Stimulated activated CD4-positive, alpha-beta T cell treated with anti-CD3 and anti-CD28 coated beads, Interleukin-12 subunit alpha, Interleukin-12 subunit beta, amount 100 ng/mL, for 4 hours (primary cell): ENCODE measurements at places on chromosomes 7 and 10.

DNA sequence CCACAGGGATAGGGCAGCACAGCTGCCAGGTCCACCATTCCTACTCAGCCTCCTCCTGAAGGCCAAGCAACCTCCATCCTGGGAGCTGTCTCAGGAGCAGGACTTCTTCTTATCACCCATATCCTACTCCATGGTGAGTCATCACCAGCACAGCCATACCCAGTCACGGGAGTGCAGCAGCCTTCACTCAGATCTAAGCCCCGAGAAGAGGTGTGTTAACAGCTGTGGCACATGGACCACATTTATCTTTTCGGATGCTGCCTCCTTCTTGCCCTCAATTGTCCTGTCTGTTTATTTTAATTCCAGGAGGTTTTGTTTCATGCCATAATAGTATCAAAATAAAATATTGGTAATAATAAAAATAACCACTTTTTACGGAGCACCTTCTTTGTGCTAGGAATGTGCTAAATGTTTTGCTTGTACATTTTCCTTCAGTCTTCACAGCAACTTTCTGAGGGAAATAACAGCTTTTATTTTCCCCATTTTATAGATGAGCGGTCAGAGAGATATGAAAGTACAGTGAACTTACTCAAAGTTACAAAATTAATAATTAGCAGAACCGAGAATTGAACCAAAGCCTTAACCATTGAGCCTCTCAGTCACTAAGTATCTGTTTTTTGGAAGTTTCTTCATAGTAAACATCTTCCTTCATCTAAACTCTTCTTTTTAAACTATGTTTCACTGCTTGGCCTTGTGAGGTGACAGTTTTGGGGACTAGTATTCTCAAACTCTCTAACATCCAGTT, 2.5 kb upstream of the KEL start:
- DNase-seq = no peak

GRCh38 chr10:35335133-35336083, 901 bp upstream of the CCNY start:
- DNase-seq = peak; percentile 22

GRCh38 chr10:89235073-89235798, 16.3 kb downstream of the LIPA start:
- no peak for DNase-seq

DNA sequence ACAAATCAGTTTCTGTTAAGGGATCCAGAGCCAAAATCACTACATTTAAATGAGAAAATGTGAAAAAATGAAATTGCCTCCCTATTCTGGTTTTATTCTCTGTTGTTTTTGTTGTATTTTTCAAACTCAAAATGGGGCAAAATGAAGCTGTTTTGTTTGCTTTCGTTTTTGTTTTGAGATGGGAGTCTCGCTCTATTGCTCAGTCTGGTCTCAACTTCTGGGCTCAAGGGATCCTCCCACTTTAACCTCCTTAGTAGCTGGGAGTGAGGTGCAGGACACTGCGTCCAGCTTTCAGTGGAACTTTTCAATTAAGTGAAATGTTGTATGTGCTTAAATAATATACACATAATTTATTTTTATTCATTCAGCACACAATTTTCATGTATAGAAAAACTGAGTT, 205.0 kb downstream of the SORCS1 start:
- DNase-seq = no peak

DNA sequence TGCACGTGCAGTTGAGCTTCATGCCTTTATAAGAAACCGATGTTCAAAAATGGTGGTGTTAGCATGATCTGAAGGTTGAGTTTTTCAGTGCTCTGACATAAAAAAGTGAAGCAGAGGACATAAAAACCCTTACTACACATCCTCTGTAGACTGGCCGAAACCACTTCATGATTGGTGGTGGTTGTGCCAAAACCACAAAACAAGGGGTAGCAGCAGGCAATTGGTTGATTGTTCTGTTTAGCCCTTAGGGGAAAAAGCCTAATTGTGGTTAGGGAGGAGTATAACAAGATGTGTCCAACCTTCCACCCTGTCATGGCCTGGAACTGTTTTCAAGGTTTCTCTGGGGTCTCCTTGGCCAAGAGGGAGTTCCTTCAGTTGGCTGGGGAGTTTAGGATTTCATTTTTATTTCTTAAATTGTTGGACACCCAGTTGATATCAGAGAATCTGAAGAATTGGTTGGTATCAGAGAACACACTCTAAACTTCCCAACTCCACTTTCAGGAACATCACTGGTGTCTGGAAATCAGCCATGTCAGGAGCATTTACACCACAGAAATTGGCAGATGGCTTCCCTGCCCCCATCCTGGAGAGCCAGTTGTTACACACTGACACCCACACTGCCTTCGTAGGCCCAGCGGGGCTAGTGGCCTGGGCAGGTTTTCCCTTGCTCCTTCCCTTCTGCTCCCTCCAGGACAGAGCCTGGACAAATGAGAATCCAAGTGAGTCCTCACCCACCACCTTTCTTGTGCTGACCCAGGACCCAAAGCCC, 18.8 kb downstream of the MRPS24 start:
- no peak for DNase-seq

- DNase-seq = no peak
Observed at GRCh38 chr7:52639126-52639525, 396.3 kb upstream of the POM121L12 start.

GRCh38 chr10:89518876-89519842, 16.2 kb downstream of the SLC16A12 start:
- no peak for DNase-seq

DNA sequence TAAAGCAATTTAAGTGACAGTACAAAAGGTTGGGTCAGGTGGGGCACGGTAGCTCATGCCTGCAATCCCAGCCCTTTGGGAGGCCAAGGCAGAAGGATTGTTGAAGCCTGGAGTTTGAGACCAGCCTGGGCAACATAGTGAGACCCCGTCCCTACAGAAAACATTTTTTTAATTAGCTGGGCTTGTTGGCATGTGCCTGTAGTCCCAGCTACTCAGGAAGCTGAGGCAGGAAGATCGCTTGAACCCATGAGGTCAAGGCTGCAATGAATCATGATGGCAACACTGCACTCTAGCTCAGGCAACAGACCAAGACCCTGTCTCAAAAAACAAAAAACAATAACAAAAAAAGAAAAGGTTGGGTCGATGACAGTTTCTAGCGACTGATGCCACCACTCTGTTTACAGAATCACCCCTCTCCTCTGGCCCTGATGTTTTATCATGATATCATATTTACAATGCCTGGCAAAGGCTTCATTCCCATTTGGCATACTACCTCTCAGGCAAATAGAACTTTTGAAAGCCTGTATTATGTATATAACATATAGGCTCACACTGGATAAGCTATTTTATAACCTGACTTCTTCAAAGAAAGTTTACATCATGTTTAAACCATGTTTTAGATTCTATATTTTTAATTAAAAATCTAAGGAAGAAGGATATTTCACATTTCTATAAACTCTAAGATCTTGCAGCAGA, 558 bp upstream of the ABCC2 start:
- DNase-seq = no peak

- no peak for DNase-seq
Observed at GRCh38 chr10:3763852-3764625, 21.0 kb downstream of the KLF6 start.

DNA sequence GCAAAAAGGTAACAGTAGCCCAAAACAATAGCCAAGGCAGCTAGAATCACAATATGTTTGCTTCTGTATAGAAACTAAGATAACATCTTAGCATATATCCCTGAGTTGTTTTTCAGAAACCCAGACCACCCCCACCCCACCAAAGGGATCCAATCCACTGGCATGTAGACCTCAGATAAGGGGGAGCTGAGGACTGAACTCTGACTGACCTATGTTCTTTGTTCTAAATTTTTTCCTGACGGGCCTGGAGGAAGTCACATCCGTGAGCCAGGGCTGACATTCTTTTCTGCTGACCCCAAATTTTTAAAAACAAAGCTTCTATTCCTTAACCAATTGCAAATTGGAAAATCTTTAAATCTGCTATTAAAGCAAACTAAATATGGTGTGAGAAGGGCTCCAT, 493.9 kb upstream of the IGFBP3 start:
- DNase-seq = no peak

DNA sequence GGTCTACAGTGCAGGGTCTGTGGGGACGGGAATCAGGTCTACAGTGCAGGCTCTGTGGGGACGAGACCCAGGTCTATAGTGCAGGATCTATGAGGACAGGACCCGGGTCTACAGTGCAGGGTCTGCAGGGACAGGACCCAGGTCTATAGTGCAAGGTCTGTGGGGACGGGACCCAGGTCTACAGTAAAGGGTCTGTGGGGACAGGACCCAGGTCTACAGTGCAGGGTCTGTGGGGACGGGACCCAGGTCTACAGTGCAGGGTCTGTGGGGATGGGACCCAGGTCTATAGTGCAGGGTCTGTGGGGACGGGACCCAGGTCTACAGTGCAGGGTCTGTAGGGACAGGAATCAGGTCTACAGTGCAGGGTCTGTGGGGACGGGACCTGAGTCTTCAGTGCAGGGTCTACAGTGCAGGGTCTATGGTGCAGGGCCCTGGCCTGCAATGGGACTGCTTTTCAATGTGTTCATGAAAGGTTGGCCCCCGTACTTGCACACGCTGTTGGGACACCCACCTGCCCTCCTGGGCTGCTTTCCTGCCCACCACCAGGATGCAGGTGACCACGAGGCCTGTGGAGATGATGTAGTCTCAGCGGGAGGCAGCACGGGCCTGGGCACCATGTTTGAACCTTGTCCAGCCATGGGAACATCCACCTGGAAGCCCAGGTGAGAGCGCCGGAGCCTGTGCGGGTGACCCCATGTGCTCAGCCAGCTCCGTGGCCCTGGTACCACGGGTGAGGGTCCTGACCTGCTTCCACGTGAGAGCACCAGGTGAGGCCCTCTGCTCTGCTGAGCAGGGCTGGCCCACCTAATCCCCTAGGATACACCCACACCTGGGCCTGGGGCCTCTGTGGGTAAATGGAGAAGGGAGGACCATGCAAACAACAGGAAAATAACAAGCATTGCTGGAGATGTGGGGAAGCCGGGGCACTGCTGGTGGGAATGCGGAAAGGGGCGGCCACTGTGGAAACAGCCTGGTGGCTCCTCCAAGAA, 91.4 kb upstream of the DIP2C start:
- no peak for DNase-seq

DNA sequence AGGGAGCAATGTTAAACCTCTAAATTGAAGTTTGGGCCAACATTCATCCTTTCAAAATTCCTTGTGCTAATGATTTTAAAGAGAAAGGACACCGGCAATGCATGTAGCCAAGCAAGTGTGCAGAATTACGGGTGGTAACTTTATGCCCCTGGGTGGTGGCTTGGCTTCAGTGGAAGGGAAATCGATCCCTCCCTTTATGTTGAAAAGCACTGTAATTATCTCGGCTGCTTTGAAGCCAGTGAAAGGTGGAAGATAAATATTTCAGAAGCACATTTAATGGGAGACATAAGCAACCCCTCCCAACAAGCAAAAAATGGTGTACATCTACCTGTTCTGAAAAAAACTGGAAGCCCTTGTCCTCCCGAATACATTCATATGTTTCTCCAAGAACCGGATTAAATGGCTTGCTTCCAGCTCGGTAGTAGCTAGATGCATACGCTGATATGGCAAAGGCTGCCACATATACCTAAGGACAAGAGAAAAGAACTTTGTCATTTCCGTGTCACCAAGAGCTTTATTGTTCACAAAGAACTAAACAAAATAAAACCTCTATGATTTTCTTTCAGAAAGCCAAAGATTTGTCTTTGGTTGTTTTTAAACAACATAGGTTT, 73.3 kb upstream of the GSDME start:
- DNase-seq = no peak

GRCh38 chr10:15459218-15459617, 88.1 kb upstream of the FAM171A1 start:
- no peak for DNase-seq

DNA sequence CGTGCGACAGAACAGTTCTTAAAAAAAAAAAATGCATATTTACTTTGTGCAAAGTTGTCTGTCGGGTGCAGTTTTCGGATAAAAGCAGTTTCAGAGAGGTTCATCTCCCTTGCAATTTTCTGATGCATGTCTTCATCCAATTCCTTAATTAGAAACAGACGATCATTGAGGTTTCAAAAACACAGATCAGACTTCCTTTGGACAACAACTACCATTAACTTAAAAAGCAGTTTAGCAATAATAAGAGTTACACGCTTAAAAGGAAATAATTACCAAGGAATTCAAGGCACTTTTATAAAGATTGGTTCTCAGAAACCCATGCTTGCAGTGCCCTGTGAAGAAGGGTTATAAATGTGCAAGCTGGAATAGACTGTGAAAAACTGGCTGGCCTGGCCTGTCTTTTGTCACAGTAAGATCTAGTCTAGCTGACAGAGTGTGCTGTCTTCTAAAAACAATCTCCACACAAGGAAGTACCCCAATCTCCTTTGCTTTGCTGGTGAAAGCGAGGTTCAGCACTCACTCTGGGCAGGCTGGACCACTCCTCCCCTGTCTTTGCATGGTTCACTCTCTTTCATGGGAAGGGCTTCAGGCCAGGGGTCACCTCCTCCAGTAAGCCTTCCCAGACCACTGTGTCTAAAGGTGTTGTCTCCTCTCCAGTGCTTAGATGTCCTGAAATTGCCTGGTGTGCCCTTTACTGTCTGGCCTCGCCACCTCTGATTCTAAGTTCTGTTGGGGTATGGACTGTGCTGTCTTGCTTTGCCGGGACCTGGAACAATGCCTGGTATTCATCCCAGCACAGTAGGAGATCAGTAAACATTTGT, 34.8 kb upstream of the HNRNPH3 start:
- DNase-seq = no peak

- no peak for DNase-seq
Observed at GRCh38 chr10:97861924-97862323, 12.3 kb downstream of the GOLGA7B start.

DNA sequence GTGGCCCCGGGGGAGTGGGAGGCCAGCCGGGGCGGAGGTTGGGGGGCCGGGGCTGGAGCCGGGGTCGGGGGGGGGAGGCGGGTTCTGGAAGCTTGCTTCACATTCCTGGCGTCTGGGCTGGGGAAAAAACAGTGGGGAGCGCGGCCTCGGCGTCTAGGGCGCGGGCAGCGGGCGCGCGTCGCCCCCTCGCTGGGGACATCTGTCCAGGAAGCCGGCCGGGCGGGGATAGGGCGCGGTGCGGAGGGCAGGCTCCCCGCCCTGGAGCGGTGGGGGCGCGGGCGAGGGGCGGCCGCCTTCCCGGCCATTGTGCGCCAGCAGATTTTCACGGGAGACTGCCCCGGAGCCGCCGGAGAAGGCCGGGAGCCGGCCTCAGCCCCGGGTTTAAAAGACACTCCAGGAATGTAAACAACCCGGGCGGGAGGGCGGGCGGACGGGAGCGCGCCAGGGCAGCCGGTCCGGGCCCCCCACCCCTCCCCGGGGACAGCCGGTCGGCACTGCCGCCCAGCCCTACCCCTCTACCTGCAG, 1.4 kb downstream of the ZMIZ1 start:
- DNase-seq = no peak

- DNase-seq = no peak
Observed at GRCh38 chr10:46057038-46057437, 11.0 kb upstream of the MSMB start.

DNA sequence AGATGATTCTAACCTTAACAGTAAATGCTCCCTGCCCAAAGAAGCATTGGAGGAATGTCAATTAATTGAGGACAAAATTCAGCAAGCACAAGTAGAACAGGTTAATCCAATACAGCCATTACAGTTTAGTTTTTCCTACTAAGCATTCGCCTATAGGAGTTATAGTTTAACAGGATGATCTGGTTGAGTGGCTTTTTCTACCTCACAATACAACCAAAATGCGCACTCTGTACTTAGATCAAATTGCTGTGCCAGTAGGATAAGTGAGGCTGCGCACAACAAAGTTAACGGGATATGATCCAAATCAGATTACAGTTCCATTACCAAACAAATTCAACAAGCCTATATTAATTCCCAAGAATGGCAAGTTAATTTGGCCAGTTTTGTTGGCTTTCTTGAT, 117.1 kb upstream of the TRIM24 start:
- no peak for DNase-seq

GRCh38 chr10:54402576-54402975, 398.5 kb downstream of the PCDH15 start:
- DNase-seq = no peak

GRCh38 chr10:13449296-13449695, 79.5 kb downstream of the BEND7 start:
- no peak for DNase-seq
